Putamen (tissue), 1 donor: ENCODE measurements at places on chromosomes 16 and 17.

GRCh38 chr17:45579529-45580495 is 89.3 kb upstream of the PLEKHM1 start:
- DNase-seq: no peak

DNA sequence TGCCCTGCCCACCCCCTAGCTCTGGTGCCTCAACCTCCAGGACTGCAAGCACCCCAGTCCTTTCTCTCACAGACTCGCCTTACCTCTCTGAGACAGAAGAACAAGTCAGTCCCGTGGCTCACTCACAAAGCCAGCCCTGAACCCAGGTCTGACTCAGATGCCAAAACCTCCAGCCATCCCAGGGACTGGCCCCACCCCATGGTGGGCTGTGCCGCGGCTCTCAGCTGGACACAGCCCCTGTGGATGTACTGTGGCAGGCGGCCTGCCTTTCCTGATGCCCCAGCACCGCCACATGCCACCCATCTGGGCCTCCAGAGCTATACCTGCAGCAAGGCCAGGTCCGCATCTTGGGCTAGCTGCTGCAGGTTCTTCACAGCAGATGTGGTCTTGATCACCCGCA is 19.8 kb downstream of the MPG start:
- no peak for DNase-seq

DNA sequence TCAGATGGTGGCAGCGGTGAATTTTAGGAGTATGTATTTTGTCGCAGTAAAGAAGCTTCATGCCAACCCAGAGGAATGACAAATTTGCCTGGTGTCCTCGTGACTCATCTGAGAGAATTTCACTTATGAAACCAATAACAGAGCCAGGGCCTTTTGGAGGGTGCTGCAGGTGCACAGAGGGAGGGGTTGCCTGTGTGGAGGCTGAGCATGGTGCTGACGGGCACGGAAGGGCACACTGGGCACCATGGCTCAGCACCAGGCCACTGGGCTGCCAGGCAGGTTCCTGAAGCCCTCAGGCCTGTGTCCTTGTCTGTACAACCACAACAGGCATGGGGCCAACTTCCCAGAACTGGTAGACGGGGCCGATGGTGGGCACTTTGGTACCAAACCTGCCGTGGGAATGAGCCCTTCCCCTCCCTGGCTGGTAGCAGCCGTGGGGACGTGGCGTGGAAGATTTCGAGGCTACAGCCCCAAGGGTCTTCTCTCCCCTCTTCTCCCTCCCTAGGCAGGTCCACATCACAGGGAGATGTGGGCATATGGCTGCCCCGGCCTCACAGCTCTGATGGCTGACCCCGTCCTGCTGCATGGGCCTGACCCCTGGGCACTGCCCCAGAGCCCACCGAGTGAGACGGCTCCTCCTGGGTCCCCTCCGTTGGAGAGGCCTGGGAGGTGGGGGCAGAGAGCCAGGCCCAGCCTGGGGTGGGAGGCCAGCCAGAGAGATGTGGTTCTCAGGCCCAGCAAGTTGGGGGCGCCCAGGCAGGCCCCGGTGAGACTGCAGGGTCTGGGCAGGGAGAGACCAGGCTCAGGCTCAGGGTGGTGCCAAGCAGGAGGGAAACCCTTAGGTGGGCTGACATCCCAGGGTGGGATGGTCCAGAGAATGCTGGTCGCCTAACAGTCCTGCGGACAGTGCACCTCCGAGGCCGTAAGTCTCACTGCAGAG is 30.2 kb upstream of the ZNF469 start:
- DNase-seq: peak; percentile 50

DNA sequence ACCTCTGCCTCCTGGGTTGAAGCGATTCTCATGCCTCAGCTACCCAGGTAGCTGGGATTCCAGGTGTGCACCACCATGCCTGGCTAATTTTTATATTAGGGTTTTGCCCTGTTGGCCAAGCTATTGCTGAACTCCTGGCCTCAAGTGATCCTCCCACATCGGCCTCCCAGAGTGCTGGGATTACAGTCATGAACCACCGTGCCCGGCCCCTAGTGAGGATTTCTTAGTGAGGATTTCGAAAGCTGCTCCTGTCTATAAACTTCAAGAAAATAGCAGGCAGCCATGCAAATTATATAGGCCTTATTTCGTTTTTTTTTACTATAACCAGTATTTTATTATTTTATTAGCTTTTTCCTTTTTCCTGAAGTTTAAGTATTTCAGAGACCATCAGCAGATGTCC is 41.6 kb downstream of the EPN2 start:
- no peak for DNase-seq

DNA sequence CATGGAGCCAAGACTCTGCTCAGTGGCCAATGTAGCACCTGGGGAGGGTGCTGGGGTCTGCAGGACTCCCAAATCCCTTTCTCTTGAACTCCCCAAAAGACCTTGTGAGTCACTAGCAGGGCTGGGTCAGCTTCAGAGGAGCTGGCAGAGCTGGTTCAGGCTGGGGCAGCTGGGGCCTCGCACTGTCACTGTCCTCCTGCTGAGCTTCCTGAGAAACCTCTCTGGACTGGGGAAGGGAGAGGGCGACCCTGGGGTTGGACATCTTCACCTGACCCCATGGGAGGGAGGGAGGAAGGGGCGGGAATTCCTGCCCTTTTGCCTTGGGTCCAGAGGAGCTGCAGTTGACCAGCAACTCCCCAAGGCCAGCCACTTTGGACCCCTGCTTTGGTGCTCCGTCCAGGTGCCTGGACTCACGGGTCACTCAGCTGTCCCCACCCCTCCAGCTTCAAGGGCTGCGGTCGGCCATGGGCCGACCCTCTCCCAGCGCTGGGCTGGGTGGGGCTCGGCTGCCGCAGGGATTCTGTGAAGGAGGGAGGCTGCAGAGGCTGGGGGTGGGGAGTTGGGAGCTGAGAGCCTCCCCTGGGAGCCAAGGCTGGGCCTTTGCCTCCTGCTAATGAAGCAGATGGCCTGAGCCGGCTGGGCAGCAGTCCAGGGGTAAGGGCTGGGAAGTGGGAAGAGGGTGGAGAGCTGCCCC is 9.2 kb downstream of the FMNL1 start:
- no peak for DNase-seq

- no peak for DNase-seq
Observed at GRCh38 chr16:83606486-83607030, 201.2 kb upstream of the HSBP1 start.

GRCh38 chr17:74018115-74018514 is 185.4 kb upstream of the RPL38 start:
- no peak for DNase-seq

- DNase-seq: no peak
Observed at GRCh38 chr17:75927286-75927922, 13.4 kb downstream of the FBF1 start.

GRCh38 chr17:73430848-73431247 is 119.0 kb upstream of the CDC42EP4 start:
- no peak for DNase-seq

- no peak for DNase-seq
Observed at GRCh38 chr17:9968008-9968407, 62.9 kb upstream of the RCVRN start.

- DNase-seq: no peak
Observed at GRCh38 chr17:80992077-80992947, 671 bp downstream of the CHMP6 start.

GRCh38 chr17:5531085-5531418 is 44.7 kb downstream of the MIS12 start:
- DNase-seq: no peak

DNA sequence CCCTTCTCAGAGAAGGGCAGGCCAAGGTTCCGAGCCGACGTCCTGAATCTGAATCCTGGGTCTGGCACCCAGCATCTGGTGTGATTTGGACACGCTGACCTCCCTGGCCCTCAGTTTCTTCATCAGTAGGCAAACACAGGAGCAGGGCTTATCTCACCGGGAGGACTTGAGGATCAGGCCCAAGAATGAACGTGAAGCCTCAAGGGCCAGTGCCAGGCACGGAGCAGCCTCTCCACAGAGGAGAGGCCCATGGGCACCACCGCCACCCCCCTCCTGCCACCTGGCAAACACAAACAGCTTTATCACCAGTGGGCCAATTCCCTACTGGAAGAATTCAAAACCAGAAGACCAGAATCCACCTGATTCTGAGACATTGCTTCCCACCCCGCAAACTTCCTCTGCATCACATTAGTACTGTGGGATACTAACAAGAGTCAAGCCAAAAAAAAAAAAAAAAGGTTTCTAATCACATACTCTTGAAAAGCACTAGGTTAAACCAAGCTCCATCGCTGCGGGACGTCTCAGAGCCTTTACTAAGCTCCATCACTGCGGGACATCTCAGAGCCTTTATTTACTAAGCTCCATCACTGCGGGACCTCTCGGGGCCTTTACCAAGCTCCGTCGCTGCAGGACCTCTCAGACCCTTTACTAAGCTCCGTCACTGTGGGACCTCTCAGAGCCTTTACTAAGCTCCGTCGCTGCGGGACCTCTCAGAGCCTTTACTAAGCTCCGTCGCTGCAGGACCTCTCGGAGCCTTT is 68.0 kb upstream of the DOC2B start:
- DNase-seq: no peak

DNA sequence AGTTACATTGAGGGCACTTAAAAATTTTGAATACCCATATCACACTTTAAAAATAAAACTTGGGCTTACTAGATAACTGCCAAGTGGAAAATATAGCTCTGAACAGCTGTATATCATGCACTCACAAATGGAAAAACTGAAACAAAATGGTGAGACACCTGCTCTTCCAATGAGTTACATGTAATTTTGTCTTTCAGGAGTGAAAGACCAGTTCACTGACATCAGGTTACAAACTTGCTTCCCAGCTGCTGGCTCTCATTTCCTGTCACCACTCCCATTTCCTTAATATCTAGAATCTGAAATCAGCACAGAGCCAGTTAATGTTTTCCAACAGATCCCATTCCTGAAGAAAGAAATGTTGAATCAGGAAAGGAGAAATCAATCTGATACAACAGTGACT is 10.8 kb downstream of the CSNK2A2 start:
- no peak for DNase-seq

GRCh38 chr17:39200070-39200879 is at the start of gene RPL19:
RPL19 (plus strand) TSS chr17:39200283; CDS start chr17:39200345, 62 bp downstream.
- DNase-seq: no peak

- no peak for DNase-seq
Observed at GRCh38 chr17:12024327-12024726, 3.6 kb downstream of the MAP2K4 start.

DNA sequence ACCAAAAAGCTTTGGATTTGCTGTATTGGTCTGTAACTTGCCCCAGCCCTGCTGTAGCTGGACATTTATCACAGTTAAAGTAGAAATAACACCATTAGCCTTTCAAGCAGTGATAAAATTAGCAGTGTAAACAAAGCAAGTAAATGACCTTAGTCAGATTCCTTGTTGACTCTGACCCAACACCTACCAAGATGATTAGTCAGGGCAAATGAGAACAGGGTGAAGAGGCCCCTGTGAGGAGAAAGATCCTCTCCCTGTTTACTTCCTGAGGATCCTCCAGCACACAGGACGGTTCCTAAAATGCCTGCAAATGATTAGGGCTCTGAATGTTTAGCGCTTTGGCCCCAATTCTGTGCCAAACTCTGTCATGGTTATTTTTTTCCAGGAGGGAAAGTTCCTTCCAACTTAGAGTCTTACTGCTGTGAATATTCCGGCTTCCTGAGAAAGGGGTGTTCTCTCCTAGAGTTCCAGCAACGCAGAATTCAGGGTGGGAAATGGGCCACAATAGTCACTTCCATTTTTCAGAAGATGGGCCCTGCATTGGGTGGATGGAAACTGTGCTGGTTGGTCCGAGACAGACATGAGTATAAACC is 259.0 kb upstream of the MYOCD start:
- no peak for DNase-seq

DNA sequence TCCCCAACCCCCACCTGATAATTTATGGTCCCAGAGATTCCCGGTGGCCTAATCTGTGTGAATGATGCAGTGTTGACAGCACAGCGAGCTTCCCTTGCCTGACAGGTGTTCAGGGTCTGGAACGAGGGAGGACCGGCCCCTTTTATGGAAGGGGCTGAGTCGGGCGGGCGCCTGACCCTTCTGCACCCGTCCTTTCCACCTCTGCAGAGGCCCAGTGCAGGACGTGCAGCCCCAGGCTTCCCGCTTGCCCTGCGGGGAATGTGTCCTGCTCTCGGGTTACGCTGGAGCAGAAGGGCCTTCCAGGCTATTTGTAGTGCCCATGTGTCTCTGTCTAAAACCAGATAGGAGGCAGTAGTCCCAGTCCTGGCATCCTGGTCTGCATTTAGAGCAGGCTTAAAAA is 16.2 kb downstream of the SMTNL2 start:
- no peak for DNase-seq

DNA sequence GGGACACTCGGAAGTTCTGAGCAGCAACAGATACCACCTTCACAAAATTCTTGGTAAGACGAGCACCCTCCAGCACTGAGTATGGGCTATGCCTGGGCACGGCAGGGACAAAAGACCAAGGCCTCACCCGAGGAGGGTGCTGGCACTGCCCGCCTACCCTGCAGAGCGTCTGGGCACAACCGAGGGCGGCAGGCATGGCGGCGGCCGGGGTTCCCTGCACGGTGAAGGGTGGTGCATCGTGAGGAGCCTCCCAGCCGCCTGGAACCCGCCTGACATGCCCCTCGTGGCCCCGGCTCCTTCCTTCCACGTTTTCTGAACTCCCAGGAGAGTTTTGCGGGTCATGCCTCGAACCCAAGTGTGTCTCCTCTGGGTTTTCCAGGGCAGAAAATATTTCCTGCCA is 18.9 kb downstream of the GALNS start:
- no peak for DNase-seq

DNA sequence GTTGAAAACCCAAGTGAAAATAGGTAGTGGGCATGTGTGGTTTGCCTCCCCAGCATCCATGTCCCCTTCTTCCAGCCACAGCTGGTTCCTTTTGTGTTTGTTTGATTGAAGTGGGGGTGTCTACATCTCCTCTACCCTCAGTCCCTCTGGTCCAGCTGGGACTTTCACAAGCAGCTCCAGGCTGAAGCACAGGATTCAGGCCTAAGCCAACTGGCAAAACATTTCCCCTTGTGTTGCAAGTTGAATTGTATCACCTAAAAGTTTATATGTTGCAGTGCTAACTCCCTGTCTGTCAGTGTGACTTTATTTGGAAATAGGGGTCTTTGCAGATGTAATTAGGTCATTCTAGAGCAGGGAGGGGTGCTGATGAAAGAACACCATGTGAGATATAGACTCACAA is 205.9 kb upstream of the ASIC2 start:
- DNase-seq: no peak

GRCh38 chr16:11050944-11051343 is 106.6 kb downstream of the CLEC16A start:
- no peak for DNase-seq

DNA sequence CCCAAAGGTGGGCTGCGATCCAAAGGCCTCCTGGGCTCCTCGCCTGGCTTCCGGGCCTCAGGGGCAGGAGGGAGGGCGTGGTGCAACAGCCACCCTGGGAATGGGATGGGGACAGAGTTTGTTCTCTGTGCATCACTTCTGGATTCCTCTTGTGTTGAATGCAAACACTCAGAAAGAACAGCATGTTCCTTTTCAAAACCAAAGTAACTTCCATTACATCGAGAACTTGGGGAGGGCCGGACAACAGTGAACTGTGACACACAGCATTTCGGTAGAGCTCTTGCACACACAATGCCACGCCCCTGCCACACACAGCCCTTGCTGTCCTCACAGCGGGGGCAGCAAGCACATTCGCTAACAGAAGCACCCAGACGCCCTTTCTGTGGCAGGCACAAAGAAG is 36.1 kb upstream of the FASN start:
- no peak for DNase-seq

- no peak for DNase-seq
Observed at GRCh38 chr17:14337596-14338079, 36.8 kb downstream of the HS3ST3B1 start.

GRCh38 chr17:27947005-27947406 is 53.8 kb upstream of the LYRM9 start:
- peak; percentile 20 for DNase-seq
